ENCODE measurements at places on chromosomes 3 and 15.

DNA sequence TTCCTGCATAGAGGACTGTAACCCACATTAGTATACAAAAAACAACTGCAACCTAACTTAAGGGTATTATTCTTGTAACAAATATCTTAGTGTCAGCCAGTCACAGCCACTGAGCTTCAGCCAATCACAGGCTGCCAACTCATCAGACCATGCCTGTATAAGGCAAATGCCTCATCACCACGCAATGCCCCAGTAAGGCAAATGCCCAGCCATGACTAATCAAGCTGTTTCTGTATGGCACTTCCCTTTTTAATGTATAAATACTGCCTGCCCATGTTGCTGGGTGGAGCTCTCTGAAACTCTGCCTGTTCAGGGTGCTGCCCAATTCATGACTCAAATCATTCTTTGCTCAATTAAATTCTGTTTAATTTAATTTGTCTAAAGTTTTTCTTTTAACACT is 18.4 kb upstream of the GABRA5 start:
- no peak for ATAC-seq

DNA sequence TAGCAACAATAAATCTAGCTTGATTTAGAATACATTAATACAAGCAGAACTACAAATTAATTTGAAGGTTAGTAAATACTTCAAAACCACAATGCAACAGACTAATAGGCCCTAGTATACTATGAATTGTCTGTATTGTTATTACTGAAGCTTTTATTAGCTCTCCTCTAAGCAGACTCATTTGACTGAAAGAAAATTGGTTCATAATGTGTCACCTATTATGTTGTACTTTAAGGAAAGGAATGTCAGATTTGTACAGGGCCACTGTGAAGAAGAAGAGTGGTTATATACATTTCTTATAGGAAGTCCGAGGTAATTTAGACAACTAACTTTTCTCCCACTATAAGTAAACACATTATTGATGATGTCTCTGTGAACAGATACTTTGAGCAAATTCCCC is 954.5 kb downstream of the ZPLD1 start:
- ATAC-seq = no peak

DNA sequence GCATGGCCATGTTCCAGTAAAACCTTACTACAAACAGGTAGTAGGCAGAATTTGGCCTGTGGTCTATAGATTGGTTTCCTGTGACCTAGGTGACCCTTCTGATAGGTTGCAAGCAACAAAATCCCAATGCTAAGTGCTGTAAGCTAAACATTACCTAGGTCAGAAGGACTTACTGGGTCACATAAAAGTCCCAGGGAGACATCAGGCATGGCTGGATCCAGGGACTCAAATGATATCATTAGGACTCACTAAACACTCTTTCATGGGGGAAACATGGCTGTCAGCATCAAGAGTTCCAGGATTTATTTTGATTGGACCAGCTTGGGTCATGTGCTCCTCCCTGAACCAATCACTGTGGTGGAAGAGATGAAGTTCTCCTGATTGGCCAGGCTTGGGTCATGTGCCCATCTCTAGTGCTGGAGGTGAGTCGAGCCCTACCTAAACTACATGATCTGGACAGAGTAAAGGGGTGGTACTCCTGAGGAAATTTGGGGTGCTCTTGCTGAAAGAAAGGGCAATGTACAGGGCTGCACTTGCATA is 16.8 kb upstream of the SLC6A1 start:
- no peak for ATAC-seq

DNA sequence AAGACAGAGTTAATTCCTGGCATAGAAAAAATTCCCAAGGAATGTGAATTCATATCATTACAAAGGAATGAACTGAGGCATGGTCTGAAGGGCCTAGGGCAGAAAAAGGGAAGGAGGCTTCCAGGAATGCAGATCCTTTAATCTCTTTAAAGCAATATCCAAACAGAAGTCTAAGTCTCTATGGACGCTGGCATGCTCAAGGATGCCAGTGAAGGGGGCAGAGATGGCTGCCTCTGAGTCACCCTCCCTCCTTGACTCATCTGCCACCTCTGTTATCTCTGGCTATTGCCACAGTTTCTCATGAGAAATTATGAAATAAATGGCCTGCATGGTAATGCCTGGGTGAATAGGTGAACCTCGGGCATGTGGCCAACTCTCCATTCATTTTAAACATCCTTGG is 96.3 kb upstream of the BCL6 start:
- ATAC-seq = peak; percentile 88

GRCh38 chr3:183536238-183536880 is 19.1 kb downstream of the KLHL6 start:
- peak; percentile 55 for ATAC-seq

DNA sequence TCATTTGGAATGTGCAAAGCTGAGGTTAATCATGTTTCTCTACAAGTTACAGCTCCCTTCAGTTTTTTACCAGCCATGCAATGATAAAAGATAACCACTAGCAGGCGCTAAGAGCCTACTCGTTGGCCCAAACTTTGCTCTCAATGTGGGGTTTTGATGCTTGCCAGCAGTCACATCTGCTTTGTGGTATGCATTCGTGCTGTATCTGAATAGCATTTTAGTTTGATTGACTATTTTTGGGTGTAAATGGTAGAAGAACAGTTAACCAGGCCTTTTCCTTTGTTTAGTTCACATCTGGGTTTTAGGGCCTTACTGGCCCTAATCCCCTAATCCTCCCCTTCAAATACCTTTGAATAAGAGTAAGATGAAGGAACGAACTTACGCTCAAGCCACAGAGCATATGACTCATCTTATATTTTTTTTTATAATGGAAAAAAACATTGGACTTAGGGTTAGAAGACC is 4.4 kb upstream of the CLDN11 start:
- ATAC-seq = no peak

DNA sequence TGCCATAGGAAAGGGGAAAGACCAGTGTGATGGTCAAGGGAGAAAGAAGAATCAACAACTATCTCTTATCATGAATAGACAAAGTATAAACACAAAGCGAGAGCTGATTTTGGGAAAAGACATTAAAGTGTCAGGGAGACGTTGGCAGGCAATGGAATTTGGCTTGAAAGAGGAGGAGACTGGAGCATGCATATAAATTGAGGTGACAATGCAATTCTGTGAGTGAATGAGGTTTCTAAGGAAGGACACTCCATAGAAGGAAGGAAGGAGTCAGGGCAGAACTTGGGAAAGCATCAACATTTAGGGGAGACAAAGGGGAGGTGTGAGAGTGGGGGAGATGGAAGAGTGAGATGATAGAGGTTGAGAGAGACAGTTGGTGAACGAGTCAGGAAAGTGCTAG is 543.0 kb upstream of the TBL1XR1 start:
- no peak for ATAC-seq

DNA sequence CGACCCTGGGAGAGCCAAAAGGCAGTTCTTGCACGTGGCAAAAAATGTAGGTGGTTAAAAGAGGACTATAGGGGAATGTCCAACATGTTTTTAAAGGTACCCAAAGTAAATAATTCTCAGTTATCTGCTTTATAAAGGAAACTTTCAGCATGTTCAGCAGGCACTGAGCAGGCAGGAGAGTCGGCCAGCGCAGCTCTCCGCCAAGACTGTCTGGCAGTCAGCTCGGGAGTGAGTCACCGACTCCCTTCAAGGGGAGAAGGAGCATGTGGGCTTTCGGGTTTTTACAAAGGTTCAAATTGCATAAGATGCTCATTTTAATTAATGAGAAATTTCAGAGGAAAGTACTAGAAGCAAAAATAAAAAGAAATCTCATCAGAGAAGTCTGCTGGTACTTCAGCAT is 7.0 kb downstream of the GABRA5 start:
- ATAC-seq = no peak

DNA sequence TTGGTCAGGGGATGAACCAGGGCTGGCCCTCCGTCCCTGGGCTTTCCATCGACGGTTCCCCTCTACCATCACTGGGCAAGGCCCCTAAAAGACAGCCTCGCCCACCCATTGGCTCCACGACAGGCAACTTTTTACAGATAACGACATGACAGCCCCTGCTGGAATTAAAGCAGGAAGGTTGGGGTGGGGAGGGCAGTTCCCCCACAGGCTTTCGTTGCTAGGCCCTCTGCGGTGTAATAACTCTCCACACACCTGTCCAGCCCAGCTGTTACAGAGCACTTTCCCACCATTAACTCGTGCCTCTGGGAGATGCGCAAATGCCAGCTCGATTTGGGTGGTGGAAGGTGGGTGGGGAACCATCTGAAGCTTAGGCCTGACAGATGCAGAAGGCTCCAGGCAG is 264.2 kb upstream of the TLE3 start:
- no peak for ATAC-seq
